ENCODE measurements at places on chromosomes 2 and 18.

- no peak overlapping the region for H3K27ac ChIP-seq
- no peaks in the 10 kb centered on the region for H3K36me3 ChIP-seq
- H3K4me3 ChIP-seq: no peak overlapping the region
- H3K27me3 ChIP-seq: no peaks in the 10 kb centered on the region
Observed at GRCh38 chr18:36673452-36673851, 155.3 kb downstream of the TPGS2 start.

DNA sequence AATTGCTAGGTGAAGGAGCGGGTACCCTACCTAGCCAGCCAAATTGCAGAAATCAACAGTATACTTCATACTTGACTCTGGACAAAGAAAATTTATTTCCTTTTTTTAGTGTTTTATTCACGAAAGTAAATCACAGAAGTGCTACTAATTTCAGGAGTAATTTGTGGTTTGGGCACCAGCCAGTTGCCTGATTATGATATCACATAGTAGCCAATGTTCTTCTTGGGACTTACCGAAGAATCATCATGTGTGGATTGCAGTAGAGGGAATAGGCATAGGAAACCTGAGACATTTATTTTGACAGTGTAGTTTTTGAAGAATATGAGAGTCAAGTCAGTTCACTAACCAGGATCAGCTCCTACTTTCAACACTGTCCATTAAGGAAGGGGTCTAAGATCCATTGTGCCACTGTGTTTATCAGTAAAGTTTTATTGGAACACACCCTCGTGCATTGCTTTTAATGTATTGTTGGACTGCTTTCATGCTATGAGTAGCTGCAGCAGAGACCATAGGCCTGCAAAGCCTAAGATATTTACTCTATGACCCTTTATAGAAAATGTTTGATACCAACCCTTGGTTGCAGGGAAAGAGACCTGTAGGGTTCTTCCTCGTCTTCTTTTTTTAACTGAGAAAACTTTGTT is 32.1 kb downstream of the TNFRSF11A start:
- H3K27me3 ChIP-seq: no peaks in the 10 kb centered on the region
- H3K36me3 ChIP-seq: no peaks in the 10 kb centered on the region
- no peak overlapping the region for H3K4me3 ChIP-seq
- H3K27ac ChIP-seq: no peak overlapping the region
- H3K4me1 ChIP-seq: no peaks in the 10 kb centered on the region

DNA sequence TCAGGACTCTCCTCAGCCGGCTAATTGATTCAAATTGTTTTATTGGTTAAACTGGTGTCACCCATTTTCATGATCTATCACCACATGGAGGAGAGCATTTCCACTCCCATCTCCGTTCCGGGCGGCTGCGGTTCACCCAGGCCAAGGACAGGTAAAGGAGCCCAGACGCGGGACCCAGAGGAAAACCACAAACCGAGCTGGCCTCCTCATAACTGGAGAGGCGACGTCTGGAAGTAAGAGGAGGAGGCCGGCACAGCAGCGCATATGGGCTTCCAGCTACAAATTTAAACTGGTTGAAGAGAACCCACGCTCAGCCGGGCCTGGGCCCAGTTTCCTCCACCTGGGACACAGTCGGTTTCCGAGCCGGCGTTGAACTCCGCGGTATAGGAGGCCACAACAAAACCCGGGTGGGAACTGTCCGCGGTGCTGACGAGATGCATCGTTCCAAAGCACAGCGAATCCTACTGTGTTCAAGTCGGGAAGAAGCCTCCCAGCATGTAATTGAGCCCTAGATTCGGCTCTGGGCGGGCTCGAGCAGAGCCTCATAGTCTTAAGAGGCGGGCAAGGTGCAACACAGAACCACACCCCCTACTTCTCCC is 3.0 kb upstream of the SKOR2 start:
- H3K36me3 ChIP-seq: no peaks in the 10 kb centered on the region
- H3K4me3 ChIP-seq: no peak overlapping the region
- DNase-seq: no peak
- no peak overlapping the region for H3K27ac ChIP-seq
- no peaks in the 10 kb centered on the region for H3K4me1 ChIP-seq
- H3K27me3 ChIP-seq: peaks cover 79% of the 10 kb centered on the region

DNA sequence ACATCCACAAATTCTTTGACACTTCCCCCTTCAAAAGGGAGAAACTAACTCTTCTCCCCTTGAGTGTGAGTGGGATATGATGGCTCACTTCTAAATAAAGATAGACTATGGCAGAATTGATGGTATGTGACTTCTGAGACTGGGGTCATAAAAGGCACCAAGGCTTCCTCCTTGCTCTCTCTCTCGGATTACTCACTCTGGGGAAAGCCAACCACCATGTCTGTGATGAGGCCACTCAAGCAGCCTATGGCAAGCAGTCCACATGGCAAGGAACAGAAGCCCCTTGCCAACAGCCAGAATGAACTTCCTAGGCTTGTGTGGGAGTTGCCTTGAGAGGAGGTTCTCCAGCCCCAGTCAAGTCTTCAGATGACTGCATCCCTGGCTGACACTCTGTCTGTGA is 43.6 kb downstream of the KIAA2012 start:
- no peak overlapping the region for H3K4me3 ChIP-seq
- H3K27ac ChIP-seq: no peak overlapping the region
- H3K4me1 ChIP-seq: peaks cover 21% of the 10 kb centered on the region
- no peaks in the 10 kb centered on the region for H3K36me3 ChIP-seq

DNA sequence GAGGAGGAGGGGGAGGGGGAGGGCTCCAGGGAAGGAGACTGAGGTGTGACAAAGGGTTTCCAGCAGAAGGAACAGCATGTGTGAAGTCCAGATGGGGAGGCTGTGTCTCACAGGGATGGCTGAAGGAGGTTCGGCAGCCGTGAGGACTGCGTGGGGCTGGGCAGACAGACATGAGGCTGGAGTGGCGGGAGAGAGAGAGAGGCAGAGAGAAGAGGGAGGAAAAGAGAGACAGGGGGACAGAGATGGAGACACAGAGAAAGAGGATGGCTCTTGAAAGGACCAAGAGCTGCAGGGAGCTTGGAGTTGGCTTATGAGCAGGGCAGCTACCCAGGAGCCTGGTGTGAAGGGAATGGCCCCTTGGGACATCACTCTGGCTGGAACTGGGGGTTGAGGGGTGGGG is 138.9 kb upstream of the ASB18 start:
- no peak overlapping the region for H3K4me3 ChIP-seq
- DNase-seq: no peak
- no peaks in the 10 kb centered on the region for H3K36me3 ChIP-seq
- no peak overlapping the region for H3K27ac ChIP-seq
- no peaks in the 10 kb centered on the region for H3K27me3 ChIP-seq

DNA sequence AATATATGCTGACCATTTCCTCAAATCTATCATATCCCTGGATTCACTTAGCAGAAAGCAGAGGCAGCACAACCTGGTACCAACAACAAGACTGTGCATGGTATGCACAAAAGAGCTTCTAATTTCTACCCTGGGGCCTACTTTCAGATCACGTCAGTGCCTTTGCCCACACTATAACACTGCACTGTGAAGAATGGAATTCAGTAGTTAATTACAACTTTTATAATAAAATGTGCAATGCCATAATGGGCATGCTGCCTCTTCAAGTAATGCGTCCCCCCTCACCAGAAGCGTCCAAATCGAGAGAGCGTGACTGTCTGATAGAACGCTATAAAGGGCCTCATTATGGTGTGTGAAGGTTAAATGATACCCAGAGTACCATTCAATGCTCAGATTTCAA is 328.1 kb upstream of the PKDCC start:
- peaks cover 27% of the 10 kb centered on the region for H3K4me1 ChIP-seq
- H3K36me3 ChIP-seq: no peaks in the 10 kb centered on the region
- H3K27ac ChIP-seq: peak overlapping the region; percentile 64
- no peak for DNase-seq
- H3K4me3 ChIP-seq: no peak overlapping the region

- DNase-seq: no peak
- H3K4me1 ChIP-seq: no peaks in the 10 kb centered on the region
- H3K4me3 ChIP-seq: no peak overlapping the region
- no peaks in the 10 kb centered on the region for H3K27me3 ChIP-seq
Observed at GRCh38 chr2:25505622-25506021, 163.9 kb upstream of the DNMT3A start.

DNA sequence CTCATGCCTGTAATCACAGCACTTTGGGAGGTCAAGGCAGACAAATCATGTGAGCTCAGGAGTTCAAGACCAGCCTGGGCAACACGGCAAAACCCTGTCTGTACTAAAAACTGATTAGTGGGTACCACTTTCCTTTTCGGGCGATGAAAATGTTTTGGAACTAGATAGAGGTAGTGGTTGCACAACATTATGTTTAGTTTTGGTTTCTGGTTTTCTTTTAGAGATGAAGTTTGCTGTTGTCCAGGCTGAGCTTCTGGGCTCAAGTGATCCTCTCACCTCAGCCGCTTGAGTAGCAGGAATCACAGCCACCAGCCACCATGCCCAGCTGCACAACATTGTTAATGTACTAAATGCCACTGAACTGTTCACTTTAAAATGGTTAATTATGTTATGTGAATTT is 27.6 kb downstream of the AAK1 start:
- H3K36me3 ChIP-seq: peaks cover 2% of the 10 kb centered on the region
- peaks cover 36% of the 10 kb centered on the region for H3K4me1 ChIP-seq
- peak overlapping the region; percentile 28 for H3K4me3 ChIP-seq

GRCh38 chr2:241041589-241042158 is 43.3 kb downstream of the SNED1 start:
- no peaks in the 10 kb centered on the region for H3K4me1 ChIP-seq
- H3K27me3 ChIP-seq: peaks cover 6% of the 10 kb centered on the region
- H3K36me3 ChIP-seq: no peaks in the 10 kb centered on the region
- peak; percentile 3 for DNase-seq
- no peak overlapping the region for H3K4me3 ChIP-seq

- no peak for DNase-seq
- H3K4me3 ChIP-seq: no peak overlapping the region
- no peaks in the 10 kb centered on the region for H3K36me3 ChIP-seq
Observed at GRCh38 chr2:104945866-104946265, 92.0 kb downstream of the POU3F3 start.

DNA sequence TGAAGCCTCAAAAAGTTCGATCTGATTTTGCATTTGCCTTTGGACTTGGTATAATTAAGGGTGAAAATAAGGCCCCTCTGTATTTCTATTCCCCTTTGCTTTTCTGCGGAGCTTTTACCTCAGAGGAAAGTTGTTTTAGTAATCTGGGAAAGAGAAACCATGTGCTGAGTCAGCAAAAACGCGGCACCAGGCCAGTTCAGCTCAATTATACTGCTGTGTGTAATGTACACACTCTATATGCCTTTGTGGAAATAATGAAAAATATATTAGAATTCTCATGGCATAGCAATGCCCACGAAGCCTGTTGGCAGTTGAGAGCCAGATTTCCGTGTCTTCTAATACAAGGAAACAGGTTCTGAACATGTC is 161.9 kb upstream of the SIX2 start:
- H3K4me3 ChIP-seq: no peak overlapping the region
- H3K4me1 ChIP-seq: peaks cover 4% of the 10 kb centered on the region
- peaks cover 88% of the 10 kb centered on the region for H3K27me3 ChIP-seq
- H3K27ac ChIP-seq: no peak overlapping the region

- H3K27me3 ChIP-seq: no peaks in the 10 kb centered on the region
- no peak for DNase-seq
- no peaks in the 10 kb centered on the region for H3K4me1 ChIP-seq
Observed at GRCh38 chr18:72086421-72086820, 457.7 kb downstream of the CBLN2 start.

DNA sequence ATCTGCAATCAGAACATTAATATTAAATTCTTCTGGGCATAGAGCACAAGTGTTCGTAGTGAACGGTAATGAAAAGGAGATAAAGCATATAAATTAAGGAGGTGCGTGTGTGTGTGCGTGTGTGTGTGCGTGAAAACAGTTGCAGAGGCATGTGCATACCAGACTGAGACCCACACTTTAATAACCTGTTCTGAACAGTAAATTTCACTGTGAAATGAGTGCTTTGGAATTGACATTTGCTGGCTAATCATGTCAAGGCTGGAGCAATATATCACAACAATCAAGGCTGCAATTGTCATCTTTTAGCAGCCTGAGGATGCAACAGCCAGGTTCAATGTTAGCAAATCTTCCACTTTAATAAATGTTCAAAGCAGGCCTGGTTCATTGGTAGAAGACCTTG is 57.9 kb downstream of the DCDC2C start:
- no peak overlapping the region for H3K27ac ChIP-seq
- no peak overlapping the region for H3K4me3 ChIP-seq
- H3K36me3 ChIP-seq: no peaks in the 10 kb centered on the region
- no peak for DNase-seq
- H3K27me3 ChIP-seq: no peaks in the 10 kb centered on the region

DNA sequence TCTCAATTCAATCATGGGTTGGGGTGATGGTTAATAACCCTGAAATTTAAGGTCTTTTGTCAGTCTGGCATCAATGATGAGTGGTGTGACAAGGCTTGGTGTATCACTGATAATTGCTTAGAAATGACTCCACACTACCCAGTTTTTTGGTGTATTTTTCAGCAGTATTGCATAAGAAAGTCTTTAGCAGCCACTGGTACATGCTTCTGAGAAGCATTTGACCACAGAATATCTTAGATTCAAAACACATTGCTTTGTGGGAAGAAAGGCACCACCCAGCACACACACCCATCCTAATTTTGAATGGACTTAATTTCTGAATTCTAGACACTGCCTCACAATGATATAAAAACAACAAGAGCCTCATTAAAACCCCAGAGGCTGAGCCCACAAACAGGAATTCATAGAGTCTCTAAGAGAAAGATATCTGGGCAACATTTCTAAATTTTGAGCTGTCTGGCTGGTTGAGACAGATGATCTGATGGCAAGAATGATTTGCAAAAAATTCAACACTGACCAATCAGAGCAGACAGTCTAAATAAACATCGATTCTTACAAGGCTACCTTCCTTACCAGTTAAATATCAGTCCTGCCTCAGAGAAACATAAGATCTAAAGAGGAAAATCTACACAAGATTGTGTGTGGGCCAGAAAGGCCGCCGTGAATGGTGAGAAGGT is 114.7 kb upstream of the CYP1B1 start:
- peaks cover 54% of the 10 kb centered on the region for H3K4me1 ChIP-seq
- no peak overlapping the region for H3K4me3 ChIP-seq
- H3K36me3 ChIP-seq: no peaks in the 10 kb centered on the region
- no peaks in the 10 kb centered on the region for H3K27me3 ChIP-seq
- H3K27ac ChIP-seq: peak overlapping the region; percentile 15

- no peak for DNase-seq
- H3K27me3 ChIP-seq: no peaks in the 10 kb centered on the region
- H3K4me1 ChIP-seq: no peaks in the 10 kb centered on the region
- no peak overlapping the region for H3K27ac ChIP-seq
Observed at GRCh38 chr2:165192729-165193128, 11.1 kb downstream of the SCN3A start.

Data from CD14-positive monocyte (primary cell).